ENCODE measurements at places on chromosomes 3 and 15. TPM values are rescaled to one million over a fixed set of nuclear protein-coding genes. Genes with fewer than 3 reads are reported as not detected.

LARP6 gene
- polyA plus RNA-seq = 15.0 TPM

KCNMB2 gene
- 31.0 TPM for polyA plus RNA-seq

SENP7 gene
- polyA plus RNA-seq = 79.8 TPM

THAP10 gene
- polyA plus RNA-seq = 9.4 TPM

CCDC39 gene
- polyA plus RNA-seq = 5.0 TPM

CNTN3 gene
- 5.5 TPM for polyA plus RNA-seq

ZNF445 gene
- polyA plus RNA-seq = 20.4 TPM

PRSS50 gene
- 2.0 TPM for polyA plus RNA-seq

DNAH1 gene
- polyA plus RNA-seq = 6.9 TPM

ABTB1 gene
- 17.8 TPM for polyA plus RNA-seq

ZNF80 gene
- polyA plus RNA-seq = not detected

ESYT3 gene
- polyA plus RNA-seq = 1.1 TPM

TCTA gene
- polyA plus RNA-seq = 36.2 TPM

CGNL1 gene
- polyA plus RNA-seq = 72.5 TPM

NSMCE3 gene
- polyA plus RNA-seq = 9.1 TPM

KBTBD12 gene
- 1.7 TPM for polyA plus RNA-seq

FEZF2 gene
- polyA plus RNA-seq = not detected

CDC25A gene
- 11.6 TPM for polyA plus RNA-seq

IL5RA gene
- polyA plus RNA-seq = 0.62 TPM

GOLGA8K gene
- 0.81 TPM for polyA plus RNA-seq

MOBP gene
- not detected for polyA plus RNA-seq

RETNLB gene
- not detected for polyA plus RNA-seq

POU1F1 gene
- not detected for polyA plus RNA-seq

ACVR2B gene
- polyA plus RNA-seq = 16.9 TPM

All from right renal cortex interstitium (tissue), 3 donors.